H54 (cell line): ENCODE measurements at places on chromosomes 5 and 9.

DNA sequence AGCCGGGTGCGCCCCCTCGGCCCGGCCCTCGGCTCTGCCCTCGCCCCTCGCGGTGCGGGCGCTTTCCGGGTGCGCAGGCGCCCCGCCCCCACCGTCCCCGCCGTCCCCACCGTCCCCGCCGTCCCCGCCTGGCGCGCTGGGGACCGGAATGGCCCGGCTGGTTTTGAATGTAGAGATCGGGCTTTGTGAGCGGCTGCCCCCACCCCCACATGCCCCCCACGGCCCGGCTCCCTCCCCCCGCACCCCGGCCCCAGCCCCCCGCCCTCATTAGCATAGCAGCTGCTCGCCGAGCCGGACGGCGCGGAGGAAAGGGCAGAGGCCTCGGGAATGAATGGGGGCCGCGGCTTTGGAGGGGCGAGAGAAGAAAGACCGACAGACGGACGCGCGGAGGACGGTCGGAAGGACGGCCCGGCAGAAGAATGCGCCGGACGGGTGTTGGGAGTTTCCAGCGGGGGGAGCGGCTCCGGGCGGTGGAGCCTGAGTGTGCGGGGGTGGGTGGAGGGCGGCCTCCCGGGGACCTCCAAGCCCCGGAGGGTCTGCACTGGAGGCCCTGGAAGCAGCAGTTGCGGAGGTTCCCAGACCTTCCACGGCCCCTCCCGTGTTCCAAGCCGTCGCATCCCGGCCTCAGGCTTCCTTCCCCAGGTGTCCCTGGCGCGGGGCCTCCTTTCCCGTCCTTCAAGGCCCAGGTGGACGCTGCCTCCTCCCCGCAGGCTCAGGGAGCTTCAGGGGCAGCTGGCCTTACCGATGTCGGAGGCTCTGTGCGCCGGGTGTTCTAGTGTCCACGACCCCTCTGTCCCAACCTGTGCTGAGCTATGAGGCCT is 6.0 kb downstream of the NRARP start:
- DNase-seq, result no peak

- no peak for DNase-seq
These were observed 47.8 kb upstream of the CD180 start for GRCh38 chr5:67244345-67244793.

DNA sequence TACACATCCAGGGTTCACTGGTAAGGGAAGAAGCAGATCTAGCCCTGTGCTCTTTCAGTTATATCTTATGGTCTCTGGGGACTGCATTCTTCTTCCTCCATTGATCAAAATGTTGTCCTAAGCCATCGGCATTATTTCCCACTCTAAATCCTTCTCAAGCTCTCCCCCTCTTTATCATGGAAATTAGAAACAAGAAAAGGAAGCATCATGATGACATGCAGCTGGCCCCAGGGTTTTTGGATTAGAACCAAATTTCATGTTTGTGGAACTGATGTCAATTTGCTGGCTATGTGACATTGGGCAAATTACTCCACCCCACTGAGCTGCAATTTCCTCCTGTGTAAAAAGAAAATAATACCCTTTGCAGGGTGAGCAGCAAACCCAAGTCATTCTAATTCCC is 39.5 kb downstream of the MFAP3 start:
- no peak for DNase-seq

- DNase-seq, result no peak
These were observed 94.4 kb downstream of the ARHGAP26 start for GRCh38 chr5:142864290-142865260.

GRCh38 chr5:129445379-129445778 is 14.7 kb upstream of the ADAMTS19 start:
- DNase-seq, result no peak

DNA sequence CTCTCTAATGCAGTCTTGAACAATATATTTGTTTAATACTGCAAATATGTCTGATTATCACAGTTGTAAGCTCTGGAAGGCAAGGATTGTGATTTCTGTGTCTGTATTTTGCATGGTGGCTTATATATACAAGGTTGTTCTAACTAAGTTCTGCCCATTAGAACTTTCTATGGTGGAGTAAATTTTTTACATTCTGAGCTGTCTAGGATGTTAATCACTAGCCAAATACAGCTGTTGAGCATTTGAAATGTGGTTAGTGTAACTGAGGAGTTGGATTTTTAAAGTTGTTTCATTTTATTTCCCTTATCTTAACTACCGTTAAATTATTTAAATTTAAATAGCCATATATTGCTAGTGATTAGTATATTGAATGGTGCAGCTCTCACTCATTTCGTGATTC is 64.3 kb upstream of the DMRTA1 start:
- no peak for DNase-seq

- DNase-seq, result no peak
These were observed 56.7 kb upstream of the EQTN start for GRCh38 chr9:27353474-27354229.

DNA sequence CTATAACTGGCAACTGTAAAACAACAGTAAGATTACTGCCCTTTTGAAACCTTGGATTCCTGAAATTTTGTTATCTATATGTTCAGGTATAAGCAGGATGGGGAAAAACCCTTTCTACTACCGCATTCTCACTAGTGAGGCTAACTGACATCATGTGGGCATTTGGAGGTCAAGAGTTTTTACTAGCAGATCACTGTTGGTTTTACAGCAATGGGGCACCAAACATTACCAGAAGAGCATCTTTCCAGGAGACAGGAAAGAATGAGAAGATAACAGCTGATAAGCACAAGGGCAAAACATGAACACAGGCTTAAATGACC is 20.9 kb upstream of the TTC33 start:
- DNase-seq, result no peak
